CD4-positive, alpha-beta T cell (primary cell): ENCODE measurements at places on chromosomes 5 and 9. TPM values are rescaled to one million over a fixed set of nuclear protein-coding genes. Genes with fewer than 3 reads are reported as not detected.

DNA sequence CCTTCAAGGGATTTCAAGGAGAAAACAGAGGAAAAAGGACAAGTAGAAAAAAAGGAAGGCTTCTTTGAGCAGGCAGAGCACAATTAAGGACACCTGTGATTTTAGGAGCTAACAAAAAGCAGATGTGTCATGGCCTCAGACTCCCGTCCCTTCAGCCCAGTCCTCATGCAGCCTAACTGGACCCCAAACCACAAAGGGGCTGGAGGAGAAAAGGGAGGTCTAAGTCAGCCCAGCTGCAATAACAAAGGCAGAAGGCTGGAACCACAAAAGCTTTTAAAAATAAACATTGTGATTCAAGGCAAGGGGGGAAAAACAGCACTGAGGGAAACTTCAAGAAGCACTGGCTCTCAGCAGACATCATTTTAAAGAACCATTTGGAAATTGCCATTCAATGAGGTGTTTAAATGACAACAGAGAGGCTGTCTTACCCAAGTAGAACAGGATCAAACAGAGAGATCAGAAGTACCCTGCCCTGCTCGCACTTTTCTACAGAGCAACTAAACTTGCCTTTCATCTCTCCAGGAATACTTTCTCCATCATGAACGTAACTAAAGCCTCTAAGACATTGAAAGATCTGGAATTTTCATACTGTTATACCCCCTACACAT is 89.3 kb downstream of the SEMA5A start:
- DNase-seq: no peak

DNA sequence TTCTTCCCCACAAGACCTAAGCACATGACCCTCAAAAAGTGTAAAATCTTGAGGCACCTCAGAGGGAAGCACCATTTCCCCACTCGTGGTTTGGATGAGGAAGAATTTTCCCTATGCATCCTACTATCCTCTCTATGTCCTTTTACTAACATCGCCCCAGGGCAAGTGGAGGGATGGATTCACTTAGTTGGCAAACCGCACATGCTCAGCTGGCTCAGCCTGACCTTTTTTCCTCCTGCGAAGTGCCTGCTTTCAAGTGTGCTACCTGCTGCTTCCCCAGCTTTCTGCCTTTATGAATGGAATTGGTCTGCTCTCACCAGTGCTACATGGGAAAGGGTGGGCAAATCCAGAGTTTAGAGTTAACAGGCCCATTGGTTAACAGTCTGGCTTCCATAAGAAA is 56.6 kb upstream of the IFNK start:
- no peak for DNase-seq

GRCh38 chr5:10591966-10592365 is 28.1 kb downstream of the ANKRD33B start:
- DNase-seq: no peak

- no peak for DNase-seq
Measured at GRCh38 chr5:157509587-157509986, 49.6 kb downstream of the NIPAL4 start.

GRCh38 chr5:173065155-173065554 is 9.0 kb downstream of the CREBRF start:
- no peak for DNase-seq

GRCh38 chr5:176545737-176546509 is 3.2 kb upstream of the CDHR2 start:
- DNase-seq: no peak

- DNase-seq: peak; percentile 4
Measured at GRCh38 chr9:84271531-84271900, 69.0 kb downstream of the SLC28A3 start.

- DNase-seq: no peak
Measured at GRCh38 chr5:127517110-127517479, 345 bp upstream of the PRRC1 start.

- DNase-seq: no peak
Measured at GRCh38 chr9:4706021-4706420, 26.7 kb downstream of the CDC37L1 start.

DNA sequence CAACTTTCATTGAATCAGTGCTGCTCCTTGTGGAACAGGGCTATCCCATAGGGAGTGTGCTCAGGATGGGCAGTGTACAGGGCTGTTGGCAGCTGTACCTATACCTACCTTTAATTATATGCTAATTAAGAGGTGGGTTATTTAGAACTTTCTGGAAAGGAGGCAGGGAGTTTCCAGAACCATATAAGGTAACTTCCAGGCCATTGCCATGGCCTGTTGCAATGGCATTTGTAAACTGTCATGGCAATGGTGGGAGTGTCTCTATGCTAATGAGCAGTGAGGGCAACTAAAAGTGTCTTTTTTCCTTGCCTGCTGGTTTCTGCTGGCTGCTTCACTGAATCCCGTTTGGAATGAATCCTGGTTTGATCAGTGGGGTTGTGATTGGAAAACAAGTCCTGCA is 2.3 kb upstream of the ARHGAP26 start:
- no peak for DNase-seq

- DNase-seq: no peak
Measured at GRCh38 chr9:99172124-99173091, 49.3 kb downstream of the ALG2 start.

DNA sequence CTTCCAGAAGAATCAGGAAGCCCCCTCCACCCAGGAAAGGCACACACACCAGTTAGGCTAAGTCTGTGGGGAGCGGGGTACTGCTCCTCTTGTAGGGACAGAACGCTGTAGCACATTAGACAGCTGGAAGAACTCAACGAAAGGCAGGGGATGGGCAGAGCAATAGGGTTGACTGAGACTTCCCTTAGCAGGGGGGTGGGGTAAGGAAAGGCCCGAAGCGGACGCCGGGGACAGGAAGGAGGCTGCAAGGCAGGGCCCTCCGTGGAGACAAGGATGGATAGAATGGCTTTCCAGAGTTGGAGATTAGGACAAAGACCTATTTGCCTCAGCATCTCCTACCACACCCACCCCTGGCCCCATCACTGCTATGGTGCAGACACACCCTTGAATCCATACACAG is 14.3 kb downstream of the CNTFR start:
- DNase-seq: no peak

DNA sequence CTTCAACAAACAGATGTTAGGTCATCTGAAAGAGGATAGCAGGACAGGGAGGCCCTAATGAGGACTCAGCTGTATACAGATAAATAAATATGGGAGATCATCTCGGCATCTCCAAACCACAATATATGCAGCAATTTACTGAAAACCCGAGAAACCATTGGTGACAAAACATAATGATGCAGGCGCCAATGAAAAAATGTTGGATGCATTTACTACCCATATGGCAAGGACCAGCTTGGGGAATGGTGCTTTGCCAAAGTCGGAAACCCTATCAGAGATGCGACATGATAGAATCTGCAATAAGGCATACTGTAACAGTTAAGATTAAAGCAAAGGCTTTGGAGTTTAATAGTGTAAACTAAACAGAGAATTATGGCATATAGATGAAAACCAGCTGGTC is 92.0 kb downstream of the SNCAIP start:
- DNase-seq: no peak

- DNase-seq: no peak
Measured at GRCh38 chr9:112140936-112141335, 34.2 kb downstream of the SUSD1 start.

DNA sequence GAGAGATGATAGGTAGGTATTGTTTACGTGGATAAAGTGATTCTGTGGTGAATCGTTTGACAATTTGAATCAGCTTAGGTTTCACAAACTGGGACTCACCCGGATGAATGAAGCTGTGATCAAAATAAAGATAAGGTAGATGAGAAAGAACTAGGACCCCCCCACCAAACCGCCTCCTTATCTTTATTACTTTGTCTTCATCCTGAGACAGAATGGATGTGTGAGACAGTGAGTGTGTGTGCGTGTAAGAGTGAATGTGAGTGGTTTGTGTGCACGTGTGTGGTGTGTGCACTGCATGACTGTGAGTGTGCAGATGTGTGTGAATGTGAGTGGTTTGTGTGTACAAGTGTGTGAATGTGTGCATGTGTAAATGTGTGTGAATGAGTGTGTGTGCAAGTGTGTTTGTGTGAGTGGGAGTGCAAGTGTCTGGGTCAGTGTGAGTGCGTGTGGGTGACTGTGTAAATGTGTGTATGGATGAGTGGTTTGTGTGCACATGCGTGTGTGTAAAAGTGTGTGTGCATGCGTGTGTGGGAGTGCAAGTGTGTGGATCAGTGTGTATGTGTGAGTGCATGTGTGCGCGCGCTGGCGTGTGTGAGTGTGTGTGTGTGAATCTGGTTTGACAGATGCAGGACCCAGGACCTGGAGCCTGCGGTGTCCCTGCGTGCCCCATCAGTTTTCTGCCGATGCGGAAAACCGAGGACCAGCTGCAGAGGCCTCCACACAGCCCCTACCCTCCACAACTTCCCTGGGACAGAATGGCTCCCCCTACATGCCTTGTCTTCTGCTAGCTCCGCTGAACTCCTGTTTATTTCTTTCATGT is 11.4 kb upstream of the ENG start:
- DNase-seq: no peak

- DNase-seq: no peak
Measured at GRCh38 chr5:180723936-180724335, 15.9 kb downstream of the OR2Y1 start.

DNA sequence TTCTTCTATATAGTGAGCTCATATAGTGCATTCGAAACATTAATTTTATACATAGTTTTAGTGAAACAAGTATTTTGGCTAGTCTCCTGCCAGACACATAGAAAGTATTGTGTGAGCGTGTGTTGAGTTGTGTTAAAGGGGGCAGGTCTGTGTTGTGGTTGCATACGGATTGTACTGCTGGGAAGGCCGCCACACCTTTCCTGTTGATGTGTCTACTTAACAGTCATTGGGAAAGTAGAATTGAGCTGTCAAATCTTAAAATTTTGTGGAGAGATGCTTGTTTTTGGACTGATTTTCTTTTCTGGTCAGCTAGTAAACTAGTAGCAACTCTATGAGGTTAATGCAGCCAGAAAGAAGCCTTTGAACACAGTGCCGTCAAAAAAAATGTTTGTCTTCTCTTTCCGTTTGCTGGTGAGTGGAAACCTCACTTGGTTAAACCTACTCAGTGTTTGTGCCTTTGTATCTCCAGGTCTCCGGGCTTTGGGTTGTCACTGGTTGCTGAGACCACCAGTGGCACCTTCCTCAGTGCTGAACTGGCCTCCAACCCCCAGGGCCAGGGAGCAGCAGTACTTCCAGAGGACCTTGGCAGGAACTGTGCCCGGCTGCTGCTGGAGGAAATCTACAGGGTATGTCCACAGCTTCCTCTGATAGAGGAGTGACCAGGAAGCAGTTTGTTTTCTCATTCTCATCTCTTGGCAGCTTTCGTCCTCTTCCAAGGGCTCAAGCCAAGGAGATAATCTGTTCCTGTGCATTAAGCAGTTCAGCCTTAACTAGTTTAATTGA is 51.5 kb downstream of the RCL1 start:
- DNase-seq: no peak

- DNase-seq: no peak
Measured at GRCh38 chr5:112210430-112211005, 208.6 kb downstream of the EPB41L4A start.

- DNase-seq: no peak
Measured at GRCh38 chr5:27592231-27592630, 553.8 kb upstream of the CDH9 start.

DNA sequence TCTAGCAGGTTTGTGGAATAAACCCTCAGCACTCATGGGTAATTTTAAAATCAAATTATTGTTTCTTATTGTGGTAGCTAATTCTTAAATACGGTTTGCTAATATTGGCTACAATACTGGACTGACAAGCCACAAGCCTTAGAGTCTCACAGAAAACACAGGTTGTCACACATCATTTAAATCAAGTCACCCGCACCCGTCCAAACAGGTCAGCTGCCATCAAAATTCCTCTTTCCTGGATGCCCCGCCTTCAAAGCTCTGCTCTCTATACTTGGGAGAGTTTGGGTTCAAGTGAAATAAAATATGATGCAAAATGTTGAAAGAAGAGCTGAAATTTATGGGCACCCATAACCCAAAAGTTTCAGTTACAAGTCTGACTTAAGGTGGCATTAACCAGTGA is 12.3 kb upstream of the SUSD1 start:
- no peak for DNase-seq

GRCh38 chr9:96618209-96619123 is 1.2 kb downstream of the CDC14B start:
- no peak for DNase-seq

- no peak for DNase-seq
Measured at GRCh38 chr9:81363916-81364480, 325.3 kb downstream of the TLE1 start.

Gene NR6A1
- not detected for total RNA-seq

Gene ADAMTS12
- not detected for total RNA-seq

Gene DELE1
- total RNA-seq: 61.1 TPM

Gene PHF24
- not detected for total RNA-seq

Gene PLAC8L1
- 0.56 TPM for total RNA-seq

Gene IFNB1
- total RNA-seq: not detected

Gene SPATA31D4
- total RNA-seq: not detected

Gene C5orf58
- not detected for total RNA-seq

Gene CMYA5
- total RNA-seq: 0.22 TPM

Gene LAMC3
- total RNA-seq: 1.7 TPM

Gene STK10
- total RNA-seq: 229 TPM

Gene QRFP
- total RNA-seq: not detected

Gene TICAM2
- total RNA-seq: 0.30 TPM
